ENCODE measurements at places on chromosomes 4 and X.
A peak's percentile ranks its signal among the peaks of the same experiment; 100 is the strongest.

DNA sequence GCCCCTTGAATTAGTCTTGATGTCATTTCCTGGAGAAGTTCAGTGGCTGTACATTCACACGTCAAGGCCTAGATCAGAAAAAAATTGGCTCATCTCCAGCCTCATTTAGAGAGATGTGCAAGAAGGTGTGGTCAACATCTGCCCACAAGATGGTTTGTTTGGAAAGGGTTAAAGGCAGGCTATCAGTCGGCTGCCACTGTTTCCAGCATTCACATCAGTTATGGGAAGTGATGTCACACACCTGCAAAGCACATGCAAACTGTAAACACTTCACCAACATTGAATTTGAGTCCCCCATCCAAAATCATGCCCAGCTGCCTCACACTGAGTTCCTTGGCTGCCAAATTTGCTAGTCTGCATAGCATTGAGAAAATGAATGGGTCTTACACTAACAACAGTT, 498.3 kb upstream of the INTU start:
- no peak for DNase-seq

GRCh38 chr4:159103384-159103990, 608 bp downstream of the RAPGEF2 start:
- peak; percentile 26 for DNase-seq

DNA sequence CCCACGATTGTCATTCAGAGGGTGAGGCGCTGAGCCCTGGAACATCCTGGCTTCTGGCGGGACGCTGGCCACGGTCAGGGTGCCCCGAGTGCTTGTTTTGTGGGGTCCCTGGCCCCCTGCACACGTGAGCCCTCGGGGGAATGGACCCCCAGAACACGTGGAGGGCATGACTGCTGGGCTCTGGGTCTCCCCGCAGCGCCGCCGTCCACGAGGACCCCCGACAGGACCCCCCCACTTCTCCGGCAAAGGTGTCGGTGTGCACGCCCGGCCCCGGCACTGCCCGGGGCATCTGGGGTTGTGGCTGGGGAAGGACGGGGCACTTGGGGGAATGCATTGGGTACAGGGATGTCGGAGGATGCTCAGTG, 13.9 kb upstream of the GTPBP6 start:
- DNase-seq, result no peak

DNA sequence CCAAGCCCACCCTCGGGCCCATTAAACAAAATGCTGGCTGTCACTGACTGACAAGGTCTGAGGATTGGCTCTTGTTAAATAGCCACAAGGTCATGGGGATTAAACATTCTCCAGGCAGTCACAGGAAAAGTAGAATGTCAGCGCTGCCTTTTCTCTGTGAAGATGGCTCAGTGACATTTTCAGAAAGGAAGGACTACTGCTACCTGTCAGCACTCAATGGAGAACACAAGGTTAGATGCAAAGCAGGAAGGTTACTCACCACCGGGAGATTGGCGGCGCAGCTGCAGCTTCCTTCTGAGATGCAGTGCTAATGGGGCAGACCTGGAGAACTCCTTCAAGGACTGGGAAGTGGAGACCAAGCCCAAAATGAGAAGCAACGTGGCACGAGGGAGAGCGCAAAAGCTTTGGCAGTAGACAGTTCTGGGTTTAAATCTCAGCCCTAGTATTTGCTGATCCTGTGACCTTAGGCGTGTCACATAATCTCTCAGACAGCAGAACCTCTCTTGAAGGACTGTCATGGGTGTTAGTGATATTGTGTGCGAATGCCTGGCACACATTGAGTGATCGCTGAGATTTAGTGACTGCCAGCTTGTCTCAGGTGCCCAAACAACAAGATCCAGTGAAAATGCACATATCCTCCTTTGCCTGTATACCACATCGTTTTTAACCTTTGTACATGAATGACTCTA, 213.1 kb upstream of the BOD1L1 start:
- no peak for DNase-seq

GRCh38 chr4:124334119-124334518, 378.4 kb downstream of the ANKRD50 start:
- DNase-seq, result no peak

- no peak for DNase-seq
These were observed at the start of gene NKX3-2 for GRCh38 chr4:13543839-13544605. NKX3-2 (minus strand) TSS chr4:13544508; CDS start chr4:13544414, 94 bp downstream.

DNA sequence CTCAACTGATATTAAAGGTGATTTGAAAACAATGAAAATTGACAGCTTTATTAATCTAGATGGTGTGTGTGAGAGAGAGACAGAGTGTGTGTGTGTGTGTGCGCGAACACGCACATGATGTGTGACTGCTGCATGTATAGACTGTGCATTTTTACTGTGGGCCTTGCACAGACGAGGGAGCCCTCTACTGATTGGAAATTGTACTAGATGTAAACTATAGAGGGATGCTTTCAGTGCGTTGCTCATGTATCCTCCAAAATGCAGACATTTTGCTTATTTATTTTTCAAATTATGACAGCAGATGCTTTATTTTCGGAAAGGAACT, 168.4 kb upstream of the GK2 start:
- no peak for DNase-seq

- no peak for DNase-seq
These were observed 292.8 kb upstream of the ARSJ start for GRCh38 chr4:114272226-114272625.

DNA sequence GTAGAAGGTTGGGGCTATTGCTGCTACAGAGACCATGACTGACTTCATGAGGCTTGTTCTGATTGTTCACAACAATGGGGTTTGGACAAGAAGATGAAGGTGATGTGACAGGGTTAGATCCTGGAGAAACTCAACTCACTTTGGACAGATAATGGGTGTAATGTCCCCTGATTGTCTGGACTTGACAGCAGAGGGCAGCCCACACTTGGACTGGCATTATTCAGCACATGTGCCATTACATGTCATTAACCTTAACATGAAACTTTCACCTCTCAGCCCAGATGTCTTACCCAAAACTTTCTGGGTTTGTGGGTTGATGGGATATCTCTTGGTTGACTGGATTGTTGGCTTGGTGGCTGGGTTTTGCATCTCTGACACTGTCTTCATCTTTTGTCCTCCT, 101.5 kb downstream of the MXRA5 start:
- no peak for DNase-seq

- DNase-seq, result no peak
These were observed 339.5 kb downstream of the DHX15 start for GRCh38 chr4:24244663-24245490.

DNA sequence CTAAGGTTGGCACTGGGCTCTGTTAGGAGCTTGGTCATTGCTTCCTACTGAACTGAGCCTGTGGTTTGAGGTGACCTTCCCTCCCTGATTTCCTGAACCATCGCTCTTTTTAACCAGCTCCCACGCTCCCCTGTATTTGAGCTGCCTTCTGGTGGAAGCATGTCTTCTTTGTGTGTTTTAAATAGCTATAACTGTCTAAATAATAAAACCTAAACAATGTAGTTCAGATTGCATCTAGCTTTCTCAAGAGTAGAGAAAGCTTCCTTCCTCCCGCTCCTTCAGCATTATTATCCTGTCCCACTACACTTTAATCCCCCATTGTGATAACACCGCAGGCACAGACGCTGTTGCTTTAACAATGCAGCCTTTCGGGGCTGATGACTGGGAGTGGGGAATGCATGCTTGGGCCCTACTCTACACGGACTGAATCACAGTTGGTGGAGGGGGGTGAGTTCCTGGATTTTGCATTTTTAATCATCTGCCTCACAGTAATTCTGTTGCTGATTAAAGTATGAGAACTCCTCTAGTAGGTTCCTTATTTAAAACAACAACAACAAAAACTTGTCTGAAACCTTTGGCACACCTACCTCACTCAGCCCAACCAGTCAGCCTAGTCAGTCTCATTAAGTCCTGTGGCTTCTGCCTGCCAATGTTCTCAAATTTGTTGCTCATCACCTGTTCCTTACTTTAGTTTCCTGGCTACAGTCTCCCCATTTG, 6.6 kb downstream of the SMS start:
- DNase-seq, result no peak

DNA sequence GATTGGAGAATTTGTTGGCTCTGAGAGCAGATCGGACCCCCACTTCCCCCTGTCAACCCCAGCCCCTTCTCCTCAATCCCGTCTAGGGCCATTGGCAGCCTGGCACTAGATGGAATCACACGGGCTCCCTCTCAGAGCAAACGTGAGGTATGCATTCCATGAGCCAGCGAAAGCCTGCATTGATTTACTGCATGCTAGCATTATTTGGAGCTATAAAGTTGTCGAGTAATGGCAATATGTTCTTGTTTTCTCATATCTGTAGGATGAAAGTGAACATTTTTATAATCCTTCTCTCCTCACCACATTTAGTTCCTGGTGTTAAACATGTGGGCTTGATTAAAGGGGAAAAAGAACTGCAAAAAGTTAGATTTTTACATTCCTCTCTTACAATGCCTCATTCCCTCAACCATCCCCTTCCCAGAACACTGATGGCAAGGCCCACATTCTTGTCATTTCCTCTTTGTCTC, 159.2 kb downstream of the SPRY1 start:
- DNase-seq, result no peak

DNA sequence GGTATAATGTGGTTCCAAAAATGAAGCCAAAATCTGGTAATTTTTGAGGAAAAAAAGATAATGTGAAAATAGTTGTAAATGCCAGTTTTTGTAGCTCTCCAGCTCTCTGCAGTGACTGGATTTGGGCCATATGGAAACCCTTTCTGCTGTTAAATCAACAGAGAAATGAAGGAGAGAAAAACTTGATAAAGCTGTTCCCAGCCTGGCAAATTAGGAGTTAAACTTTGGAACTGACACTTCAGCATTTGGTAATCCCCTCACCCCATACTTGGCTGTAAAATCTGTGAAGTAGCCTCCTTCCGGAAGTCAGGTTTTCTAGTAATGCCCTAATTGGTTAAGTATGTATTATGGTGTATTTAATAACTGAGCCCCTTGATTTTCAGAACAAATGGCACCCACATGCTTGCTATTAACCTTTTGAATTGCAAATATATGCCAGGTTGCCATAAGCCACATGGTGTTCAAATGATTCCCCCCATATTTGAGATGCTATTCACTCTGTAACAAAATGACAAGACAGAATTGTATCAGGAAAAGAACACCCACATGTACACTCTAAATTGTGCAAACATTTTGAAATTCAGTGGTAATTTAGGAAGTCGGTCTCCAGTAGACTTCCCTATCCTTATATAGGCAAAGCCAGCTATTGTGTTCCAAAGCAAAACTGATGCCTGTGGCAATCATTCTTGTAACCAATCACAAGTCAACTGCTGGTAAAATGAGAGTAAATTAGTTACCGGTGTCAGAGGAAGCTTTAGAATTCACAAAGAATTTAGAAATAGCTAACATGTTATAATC, 96.3 kb upstream of the ADAMTS3 start:
- no peak for DNase-seq

GRCh38 chr4:41693629-41694028, 54.9 kb downstream of the PHOX2B start:
- DNase-seq, result no peak

DNA sequence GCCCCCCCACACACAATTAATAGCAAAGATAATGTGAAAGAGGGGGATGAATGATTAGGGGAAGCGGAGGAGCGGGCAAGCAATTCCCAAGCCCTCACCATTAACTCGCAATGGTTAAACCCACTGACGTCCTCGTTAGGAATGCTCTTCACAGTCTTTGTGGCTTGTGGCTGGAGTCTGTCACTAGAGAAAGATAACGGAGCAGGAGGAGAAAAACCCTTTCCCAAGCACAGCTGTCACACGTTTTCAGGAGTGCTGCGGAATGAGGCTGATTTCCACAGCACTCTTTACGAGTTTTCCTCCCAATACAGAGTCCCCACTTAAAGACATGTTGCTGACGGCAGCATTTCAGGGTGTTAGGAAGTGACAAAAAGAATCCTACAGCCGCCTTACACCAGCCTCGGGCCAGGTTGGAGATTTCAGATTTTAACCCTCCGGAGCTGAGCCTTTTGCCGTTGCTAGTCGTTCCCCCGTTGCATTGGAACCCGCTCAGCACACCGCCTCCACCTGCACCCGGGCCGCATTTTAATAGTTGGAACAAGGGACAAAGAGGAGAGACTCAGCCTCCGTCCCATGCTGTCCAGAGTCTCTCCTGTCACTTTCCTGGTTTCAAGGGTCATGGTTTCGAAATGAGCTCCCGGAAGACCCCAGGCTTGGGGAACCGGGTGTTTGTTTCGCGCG, 92.2 kb downstream of the GEMIN8 start:
- no peak for DNase-seq

DNA sequence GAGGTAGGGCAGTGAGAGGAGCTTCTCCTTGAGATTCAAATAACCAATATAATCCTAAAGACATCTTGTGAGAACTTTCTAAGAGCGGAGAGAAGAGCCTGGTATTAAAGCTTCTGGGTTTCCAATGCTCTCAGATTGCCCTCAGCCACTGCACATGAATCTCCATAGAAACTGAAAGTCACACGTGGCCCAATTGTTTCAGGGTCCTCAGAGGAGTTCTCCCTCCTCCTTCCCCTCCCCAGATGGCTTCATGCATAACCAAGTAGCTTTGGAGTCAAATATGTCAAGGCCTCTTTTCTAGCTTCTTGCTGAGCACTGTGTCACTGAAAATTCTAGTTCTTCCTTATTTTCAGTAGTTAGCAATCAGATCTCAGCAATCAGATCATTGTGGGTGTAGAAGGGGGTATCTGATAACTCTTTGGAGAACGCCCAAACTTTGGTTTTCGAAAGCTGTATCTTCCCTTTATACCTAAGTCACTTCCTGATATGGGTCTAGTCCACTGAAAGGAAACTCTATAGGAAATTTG, 2.2 kb downstream of the BTK start:
- DNase-seq, result no peak

- DNase-seq, result no peak
These were observed 6.4 kb upstream of the TMEM144 start for GRCh38 chr4:158203929-158204328.

DNA sequence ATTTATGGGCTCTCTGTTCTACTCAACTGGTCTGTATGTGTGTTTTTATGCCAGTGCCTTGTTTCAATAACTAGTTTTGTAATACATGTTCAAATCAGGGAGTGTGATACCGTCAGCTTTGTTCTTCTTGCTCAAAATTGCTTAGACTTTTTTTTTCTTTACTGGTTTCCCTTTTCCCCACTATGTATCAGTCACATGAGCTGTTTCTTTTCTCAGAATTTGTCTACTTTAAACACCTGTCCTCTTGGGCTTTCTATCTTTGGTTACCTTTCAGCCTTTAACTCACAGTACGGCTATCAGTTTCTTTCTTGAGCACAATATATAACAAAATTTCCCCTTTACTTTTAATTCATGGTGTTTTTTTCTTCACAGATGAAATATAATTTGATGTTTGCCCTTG, 5.4 kb upstream of the GLRA3 start:
- no peak for DNase-seq

DNA sequence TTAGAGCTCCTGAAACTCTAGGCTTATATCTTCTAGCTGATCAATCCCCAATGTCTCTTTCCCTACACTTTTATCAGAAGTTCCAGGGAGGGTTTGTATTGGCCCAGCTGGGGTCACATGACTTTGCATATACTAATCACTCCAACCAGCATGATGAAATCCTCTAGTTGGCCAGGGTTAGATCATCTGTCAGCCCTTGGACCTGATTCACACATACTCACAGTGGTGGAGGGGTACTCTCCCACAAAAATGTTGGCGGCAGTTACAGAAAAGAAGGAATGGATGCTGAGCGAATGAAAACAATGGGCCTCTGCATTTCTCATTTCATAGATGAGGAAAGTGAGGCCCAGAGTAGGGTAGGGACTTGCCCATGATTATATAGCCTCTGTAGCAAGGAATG, 151.1 kb downstream of the PJA1 start:
- DNase-seq, result no peak
